B cell (primary cell): ENCODE measurements at places on chromosomes 5 and 9. TPM values are rescaled to one million over a fixed set of nuclear protein-coding genes. Genes with fewer than 3 reads are reported as not detected.
A peak's percentile ranks its signal among the peaks of the same experiment; 100 is the strongest.

ZNF484 gene
- 22.7 and 22.9 TPM in 2 replicates for total RNA-seq

IFNA17 gene
- not detected in 2 replicates for total RNA-seq

C5orf52 gene
- not detected in 2 replicates for total RNA-seq

COL23A1 gene
- total RNA-seq: 0.10 and 0.20 TPM in 2 replicates

PCDHGA12 gene
- total RNA-seq: 1.6 and 2.8 TPM in 2 replicates

SPAG8 gene
- 5.4 and 5.6 TPM in 2 replicates for total RNA-seq

TAF11L10 gene
- not detected in 2 replicates for total RNA-seq

PCDHB15 gene
- not detected in 2 replicates for total RNA-seq

KCNMB1 gene
- not detected in 2 replicates for total RNA-seq

OR1J2 gene
- not detected in 2 replicates for total RNA-seq

HAVCR1 gene
- total RNA-seq: 0.22 TPM in 1 of 2 replicates, not detected in the other

CTXN3 gene
- total RNA-seq: not detected in 2 replicates

GRCh38 chr5:156477196-156477595 is 150.2 kb downstream of the SGCD start:
- no peak for DNase-seq

DNA sequence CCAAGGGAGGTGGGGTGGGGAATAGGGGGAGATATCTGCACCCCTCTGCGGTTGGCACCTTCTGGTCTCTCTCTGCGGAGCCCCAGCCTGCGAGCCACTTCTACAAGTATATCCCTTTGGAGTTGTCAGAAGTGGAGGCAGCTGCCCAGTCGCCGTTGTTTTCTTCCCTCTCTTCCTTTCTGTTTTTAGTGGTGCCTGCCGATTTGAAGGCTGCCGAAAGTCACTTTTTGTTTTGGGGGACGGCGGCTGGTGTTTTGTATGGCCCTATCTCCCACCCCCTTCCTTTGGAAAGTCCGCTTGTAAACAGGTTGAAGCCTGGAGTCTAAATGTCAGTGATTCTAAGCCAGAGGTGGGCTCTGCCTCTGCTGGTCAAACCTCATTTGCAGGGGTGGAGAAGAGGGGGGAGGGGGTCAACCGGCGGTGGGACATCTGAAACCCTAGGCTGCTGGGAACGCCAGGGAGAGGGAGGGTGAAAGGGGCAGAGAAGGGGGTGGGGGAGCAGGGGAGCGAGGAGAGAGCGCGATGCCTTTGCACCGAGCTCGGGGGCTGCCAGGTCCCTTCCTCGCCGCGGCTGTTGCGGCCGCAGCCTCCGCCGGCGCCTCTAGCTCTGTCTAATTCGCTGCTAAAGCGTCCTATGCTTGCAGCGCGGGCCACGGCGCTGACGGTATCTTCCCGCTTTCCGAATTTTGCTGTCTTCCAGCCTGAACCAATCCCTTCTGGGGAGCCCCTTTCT is at the start of gene FGF10:
Gene FGF10 (minus strand): TSS at position 331 of the 733 bp plus-strand sequence. CDS start 738 bp downstream, outside the sequence.
- DNase-seq: no peak

DNA sequence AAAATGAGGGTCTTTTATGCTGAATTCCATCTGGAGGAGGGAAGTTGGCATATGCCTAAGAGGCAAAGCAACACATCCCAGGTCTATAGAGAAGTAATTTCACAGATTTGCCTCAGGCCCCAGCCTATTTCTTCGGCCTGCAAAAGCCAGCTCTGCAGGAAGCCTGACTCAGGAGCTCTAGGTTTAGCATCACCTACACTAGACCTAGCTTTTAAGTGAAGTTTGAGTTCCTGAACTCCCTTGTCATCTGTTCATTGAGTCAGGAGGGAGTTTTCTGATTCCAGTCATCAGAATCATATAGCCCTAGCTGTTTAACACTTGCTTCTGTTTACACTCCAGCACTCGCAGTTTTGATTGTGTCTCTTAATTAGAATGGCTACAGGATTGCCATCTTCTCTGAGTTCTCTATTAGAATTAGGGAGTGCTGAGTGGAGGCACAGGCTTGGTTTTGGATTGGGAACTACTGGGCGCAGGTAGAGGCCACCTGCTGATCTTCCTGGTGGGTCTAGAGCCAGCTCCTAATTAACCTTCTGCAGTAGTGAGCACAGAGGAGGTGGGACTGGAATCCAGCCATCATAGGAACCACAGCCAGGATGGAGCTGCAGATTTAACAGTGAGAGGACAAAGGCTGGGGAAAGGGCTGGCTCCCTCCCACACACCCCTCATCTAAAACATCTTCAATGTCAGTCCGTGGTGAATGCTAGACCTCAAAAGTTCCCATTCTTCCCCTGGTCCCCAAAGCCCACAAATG is 179.5 kb downstream of the TRIO start:
- DNase-seq: no peak

GRCh38 chr5:154228696-154229095 is 38.2 kb downstream of the GALNT10 start:
- peak; percentile 60 for DNase-seq

- DNase-seq: no peak
Measured at GRCh38 chr9:113482991-113483675, 19.6 kb downstream of the RGS3 start.

DNA sequence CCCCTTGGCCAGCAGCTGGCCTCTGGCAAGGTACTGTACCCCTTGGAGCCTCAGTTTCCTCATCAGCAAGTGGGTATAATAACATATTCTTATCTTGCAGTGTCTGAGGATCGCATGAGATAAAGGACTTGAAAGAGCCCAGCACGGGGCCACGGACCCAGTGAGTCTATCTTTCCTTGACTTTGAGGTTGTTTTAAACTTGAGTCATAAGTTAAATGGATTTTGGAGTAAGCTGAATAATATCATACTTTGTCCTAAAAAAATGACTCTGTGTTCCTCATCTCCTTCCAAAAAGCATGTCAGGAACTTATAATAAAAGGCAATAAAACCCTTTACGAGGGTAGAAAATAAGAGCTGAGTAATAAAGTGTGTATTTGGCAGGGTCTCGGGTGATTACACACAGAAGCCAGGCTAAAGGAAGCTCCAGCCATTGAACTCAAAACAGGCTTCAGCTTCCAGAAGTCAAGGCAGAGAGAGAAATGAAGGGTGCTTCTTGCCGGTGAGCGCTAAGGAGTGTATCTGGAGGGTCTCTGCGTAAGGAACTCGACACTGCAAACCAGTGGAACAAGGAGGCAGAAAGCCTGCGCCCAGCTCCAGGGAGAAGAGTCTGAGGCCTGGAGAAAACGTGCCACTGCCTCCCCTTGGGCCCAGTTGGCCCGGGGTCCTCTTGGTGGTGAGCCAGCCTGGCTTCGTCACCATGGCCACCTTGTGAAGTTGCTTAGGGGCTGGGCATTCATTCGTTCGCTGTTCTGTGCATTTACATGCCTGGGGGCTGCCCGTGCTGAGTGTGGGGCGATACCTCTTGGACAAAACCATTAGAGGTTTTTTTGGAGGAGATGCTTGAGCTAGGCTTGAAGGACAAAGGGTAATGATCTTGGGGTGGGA is 72.4 kb upstream of the PHYKPL start:
- no peak for DNase-seq

DNA sequence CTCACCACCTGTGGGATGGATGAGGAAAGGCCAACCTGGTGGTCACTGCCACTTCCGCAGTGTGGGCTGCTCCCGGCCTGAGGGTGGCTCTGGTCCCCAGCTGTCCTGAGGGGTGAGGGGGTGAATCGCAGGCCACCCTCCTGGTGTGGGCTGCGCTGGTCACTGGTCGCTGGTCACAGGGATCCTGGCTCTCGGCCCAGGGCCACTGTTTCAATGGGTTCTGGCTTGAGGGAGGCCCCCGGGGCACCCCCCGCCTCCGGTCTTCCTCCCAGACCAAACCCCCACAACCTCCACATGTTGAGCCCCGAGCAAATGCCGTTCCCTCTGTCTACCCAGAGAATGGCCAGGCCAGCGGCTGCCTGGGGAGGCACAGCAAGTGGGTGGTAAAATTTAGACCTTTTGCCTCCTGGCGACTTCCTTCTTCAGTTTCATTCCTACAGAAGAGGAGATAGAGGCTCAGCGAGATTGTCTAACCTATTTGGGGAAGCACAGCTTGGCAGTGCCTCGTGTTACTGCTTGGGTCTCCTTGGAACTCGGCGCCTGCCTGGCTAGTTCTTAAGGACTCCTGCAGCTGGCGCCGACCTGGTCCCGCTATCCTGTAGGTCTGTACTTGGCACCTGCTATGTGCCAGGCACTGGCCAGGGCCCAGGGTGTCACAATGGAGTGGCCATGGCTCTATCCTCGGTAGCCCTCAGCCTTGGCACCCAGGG is 48.2 kb downstream of the RXRA start:
- DNase-seq: peak; percentile 21

DNA sequence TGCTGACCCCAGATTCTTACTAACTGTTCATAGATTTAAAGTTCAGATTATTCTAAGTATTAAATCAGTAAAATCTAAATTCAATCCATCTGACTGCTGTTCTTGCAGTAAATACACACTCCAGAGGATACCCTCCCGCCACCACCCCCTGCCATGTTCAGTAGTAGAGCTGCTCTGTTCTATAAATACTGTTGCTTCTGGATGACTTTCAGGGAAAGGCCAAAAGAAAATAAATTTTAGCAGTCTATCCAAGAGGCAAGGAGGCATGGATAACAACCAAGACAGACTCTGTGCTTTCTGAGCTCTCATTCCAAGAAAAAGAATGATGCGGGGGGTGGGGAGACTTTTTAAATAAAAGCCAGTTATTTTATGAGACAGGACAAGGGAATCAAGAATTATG is 115.1 kb downstream of the ADAMTS6 start:
- DNase-seq: no peak

GRCh38 chr5:146761811-146762210 is 116.7 kb downstream of the PPP2R2B start:
- DNase-seq: no peak

DNA sequence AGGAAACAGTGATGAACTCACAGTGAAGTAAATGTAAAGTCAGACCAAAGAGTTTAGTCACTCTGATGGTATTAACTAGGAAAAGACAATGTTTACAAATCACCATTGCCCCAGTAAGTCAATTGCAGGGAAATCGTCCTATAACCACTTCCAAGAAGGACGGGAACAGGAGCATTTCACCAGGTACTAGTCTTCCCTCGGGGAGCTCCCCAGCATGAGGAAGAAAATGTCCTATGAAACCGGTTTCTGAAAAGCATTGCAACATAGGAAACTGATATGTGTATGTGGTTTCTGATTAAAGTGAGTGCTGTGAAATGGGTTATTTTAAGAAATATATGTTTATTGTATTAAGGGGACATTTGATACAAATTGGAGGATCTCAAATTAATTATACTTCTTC is 626.7 kb upstream of the ADAMTS16 start:
- DNase-seq: no peak

GRCh38 chr9:127942216-127943010 is 4.8 kb upstream of the DPM2 start:
- DNase-seq: peak; percentile 79

DNA sequence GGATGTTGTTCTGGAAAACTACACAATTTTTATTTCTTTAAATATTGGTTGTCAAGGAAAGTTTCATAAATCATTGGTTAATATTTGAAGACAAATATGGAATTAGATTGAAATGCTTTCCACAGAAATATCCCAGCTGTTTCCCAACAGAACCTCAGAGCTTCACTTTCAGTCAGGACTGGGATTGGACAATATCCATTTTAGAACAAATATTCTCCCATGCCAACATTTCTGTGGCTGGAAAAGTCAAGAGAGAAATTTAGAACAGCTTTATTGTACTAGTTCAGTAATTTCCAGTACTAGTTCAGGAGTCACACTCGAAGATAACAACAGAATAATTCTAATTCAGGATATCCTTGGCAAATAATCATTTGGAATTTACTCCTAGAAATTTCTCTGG is 116.1 kb upstream of the TUT7 start:
- DNase-seq: no peak

DNA sequence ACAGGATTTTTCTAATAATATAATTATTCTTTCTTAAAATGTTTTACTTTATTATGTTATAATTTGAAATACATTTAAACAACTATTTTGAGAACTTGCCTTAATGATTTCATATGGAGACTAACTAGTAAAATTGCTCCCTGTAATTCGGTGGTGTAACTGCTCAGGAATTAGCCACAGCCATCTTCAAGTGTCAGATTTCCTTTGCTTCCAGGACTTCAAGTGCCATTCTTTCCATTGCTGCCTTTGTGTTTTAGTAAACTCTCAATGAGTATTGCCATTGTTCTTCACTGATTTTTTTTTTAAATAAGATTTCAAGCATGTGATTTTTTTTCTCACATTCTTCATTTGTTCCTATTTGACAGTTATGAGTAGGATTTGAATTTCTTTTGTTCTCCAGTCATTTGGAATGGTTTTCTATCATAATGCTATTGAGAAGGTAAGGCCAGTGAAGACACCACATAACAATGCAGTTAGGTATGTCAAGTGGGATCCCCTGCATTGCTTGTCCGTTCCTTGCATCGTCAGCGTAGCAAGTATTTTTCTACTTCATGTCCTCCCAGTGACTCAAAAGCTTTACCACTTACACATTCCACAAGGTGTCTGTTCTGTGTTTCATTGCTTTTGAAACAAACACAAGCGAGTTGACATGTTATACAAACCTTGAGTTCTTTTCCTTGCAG is 83.7 kb downstream of the LNPEP start:
- no peak for DNase-seq

DNA sequence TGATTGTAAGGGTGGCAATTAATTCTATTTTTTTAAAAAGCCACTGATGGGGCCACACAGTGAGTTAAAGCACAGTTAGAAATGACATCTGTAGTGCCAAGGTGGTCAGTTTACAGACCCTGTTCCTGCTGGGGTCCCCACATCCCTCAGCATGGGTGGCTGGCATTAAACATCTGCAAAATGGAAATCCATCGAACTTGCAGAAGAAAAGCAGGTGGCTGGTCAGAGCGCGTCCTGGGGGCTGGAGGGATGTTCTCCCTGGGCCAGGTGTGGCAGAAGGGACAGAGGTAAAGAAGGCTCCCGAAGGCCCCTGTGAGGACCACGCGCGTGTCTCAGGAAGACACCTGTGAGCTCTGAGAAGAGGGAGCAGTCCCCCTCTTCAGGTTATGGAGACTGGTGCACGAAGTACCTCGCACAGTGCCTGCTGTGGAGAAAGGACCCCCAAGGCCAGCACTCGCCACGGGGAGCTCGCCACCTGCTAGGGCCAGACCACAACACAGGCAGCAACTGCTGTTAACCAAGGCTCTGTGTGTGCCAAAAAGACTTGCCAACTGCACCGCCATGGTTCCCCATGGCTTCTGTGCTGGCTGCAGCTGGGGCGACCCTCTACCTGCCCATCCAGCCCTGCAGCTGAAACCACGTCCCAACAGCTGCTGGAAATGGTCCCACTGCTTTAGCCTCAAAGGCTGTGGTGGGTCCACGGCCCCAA is 65.2 kb downstream of the RASGEF1C start:
- DNase-seq: peak; percentile 0

GRCh38 chr9:13778631-13779030 is 499.1 kb upstream of the MPDZ start:
- no peak for DNase-seq

- no peak for DNase-seq
Measured at GRCh38 chr9:100670719-100671118, 92.8 kb downstream of the CAVIN4 start.
